Adrenal gland (tissue), 19 donors: ENCODE measurements at places on chromosomes 4 and X. TPM values are rescaled to one million over a fixed set of nuclear protein-coding genes. Genes with fewer than 3 reads are reported as not detected.

DNA sequence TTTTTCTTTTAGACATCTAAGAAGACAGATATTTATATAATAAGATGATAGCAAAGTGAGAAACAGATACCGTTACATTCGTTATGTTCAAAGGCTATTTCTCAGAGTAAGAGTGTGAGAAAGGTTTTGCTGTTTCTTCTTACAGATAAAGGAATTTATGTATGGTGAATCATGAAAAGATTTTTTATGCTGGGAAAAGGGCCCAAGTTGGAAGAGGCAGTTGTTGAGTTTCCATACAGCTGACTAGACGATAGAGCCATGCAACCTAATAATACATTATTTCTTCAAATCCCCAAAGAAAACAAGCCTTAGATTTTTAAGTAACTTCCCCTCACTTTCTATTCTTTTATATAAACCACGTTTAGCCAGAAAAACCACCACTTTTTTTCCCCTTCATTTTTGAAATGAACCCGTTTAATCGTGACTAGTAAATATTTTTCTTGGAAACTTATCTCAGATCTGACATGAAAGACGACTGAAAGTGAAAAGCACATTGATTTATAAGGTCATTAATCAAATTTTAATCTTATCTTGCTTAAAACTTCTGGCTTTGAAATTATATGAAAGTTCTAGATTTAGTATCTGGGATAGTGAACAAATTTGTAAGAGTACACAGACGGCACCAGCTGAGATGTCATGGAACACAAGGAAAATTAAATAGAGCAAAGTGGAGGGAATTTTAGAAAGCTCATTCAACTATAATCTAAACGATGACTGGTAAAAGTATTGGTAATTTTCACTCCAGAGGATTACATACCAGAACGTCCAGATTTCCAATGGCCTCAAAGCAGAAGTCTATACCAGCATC is 10.9 kb downstream of the ADH6 start:
- H3K27me3 ChIP-seq, result no peaks in the 10 kb centered on the region
- no peak for DNase-seq
- H3K4me1 ChIP-seq, result peaks cover 6% of the 10 kb centered on the region
- H3K4me3 ChIP-seq, result no peak overlapping the region

DNA sequence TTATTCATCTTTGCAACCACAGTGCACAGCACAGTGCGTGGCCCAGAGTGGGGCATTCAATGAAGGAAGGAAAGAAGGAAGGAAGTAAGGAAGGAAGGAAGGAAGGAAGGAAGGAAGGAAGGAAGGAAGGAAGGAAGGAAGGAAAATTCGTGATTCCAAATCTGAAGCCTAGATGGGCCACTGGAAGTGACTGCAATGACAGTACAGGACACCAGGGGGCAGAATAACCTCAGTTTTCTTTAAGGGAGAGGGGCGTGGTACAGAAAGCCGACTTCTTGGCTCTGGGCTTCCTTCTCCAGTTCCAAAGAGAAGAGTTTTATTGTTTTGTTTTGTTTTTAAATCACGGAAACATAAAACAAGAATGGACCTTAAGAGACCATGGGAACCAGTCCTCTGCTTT is 47.8 kb downstream of the APLN start:
- H3K36me3 ChIP-seq, result no peaks in the 10 kb centered on the region
- peaks cover 4% of the 10 kb centered on the region for H3K4me1 ChIP-seq
- H3K4me3 ChIP-seq, result no peak overlapping the region
- H3K27ac ChIP-seq, result no peak overlapping the region
- no peaks in the 10 kb centered on the region for H3K27me3 ChIP-seq

DNA sequence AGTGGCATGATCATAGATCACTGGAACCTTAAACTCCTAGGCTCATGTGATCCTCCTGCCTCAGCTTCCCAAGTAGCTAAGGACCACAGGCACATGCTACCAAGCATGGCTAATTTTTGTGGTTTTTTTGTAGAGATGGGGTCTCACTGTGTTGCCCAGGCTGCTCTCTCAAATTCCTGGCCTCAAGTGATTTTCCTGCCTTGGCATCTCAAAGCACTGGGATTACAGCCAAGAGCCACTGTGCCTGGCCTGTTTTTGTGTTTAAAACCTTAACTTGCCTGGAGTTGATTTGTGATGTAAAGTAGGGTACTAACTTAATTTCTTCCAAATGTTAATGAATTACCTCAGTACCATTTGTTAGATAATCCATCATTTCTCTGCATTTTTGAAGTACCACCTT is 22.3 kb downstream of the DLG3 start:
- H3K4me3 ChIP-seq, result no peak overlapping the region
- no peak overlapping the region for H3K27ac ChIP-seq
- no peaks in the 10 kb centered on the region for H3K4me1 ChIP-seq
- no peaks in the 10 kb centered on the region for H3K27me3 ChIP-seq
- no peak for DNase-seq

The UGT2B11 gene
- 0.14 TPM for total RNA-seq

The SYTL5 gene
- total RNA-seq, result 7.4 TPM

DNA sequence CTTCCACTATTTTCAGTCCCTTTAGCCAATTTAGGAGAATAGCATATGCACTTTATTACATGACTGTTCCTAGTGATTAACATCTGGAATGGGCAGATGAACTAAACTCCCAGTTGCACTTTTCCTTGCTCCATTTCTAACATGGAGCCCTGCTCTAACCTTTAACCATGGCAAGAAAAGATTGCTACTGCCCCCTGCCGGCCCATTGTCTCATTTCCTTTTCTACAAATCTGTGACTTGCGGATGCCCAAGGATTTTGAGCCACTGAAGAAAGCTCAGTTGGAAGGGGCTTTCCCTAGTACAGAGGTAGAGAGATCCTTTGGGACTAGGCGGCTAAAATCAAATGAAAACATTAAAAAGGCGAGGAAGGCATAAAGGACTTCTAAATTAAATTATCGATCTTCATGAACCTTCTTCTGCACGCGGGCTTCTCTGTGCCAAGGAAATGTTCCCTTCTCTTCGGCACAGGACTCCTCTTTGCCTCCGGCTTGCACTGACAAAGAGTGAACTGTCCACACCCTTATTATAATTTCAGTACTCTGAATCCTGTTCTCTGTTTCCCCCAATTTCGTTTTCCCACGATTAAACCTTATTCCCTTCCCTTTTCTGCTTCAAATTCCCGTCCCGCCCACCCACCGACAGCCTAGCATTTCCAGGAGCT is 577 bp upstream of the GLRA2 start:
- no peak overlapping the region for H3K4me3 ChIP-seq
- H3K4me1 ChIP-seq, result no peaks in the 10 kb centered on the region
- no peak overlapping the region for H3K27ac ChIP-seq
- DNase-seq, result peak; percentile 63
- peaks cover 13% of the 10 kb centered on the region for H3K27me3 ChIP-seq

The PDLIM3 gene
- 5.2 TPM for total RNA-seq

The SATL1 gene
- total RNA-seq, result 2.1 TPM

DNA sequence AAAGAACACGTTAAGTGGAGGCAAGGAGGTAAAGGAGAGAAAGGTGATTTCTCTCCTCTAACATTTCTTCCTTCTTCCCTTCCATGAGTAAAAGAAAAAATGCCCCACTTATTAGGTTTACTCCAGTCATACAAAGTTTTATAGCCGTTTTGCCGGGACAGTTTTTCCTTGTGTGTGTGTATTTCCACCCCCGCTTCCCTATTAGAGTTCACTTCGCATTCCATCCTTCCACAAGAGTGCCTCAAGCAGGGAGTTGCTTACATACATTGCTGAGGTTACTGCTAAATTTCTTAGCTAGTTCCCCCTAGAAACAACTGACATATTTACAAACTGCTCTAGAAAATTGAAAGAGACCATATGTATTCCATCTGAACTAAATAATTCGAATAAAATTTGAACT is 45.2 kb upstream of the BMP15 start:
- DNase-seq, result no peak
- no peak overlapping the region for H3K27ac ChIP-seq
- peaks cover 20% of the 10 kb centered on the region for H3K27me3 ChIP-seq
- H3K36me3 ChIP-seq, result no peaks in the 10 kb centered on the region
- no peaks in the 10 kb centered on the region for H3K4me1 ChIP-seq

The FBXW7 gene
- 31.6 TPM for total RNA-seq

DNA sequence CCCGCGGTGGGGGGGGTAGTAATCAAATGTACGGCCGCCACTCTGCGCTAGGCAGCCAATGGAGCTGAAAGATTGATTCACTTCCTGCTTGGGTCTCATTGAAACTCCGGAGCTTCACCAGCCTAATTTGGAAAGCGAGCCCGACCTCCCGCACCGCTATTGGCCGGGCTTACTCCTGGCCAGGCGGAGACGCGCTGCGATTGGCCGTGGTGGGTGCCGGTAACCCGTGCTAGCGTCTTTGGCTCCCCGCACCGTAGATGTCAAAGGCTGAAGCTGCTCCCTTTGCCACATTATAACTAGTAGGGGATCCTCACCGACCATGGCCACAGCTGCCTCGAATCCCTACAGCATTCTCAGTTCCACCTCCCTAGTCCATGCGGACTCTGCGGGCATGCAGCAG is at the start of gene POU3F4:
POU3F4 (plus strand) TSS at position 285 of the 400 bp plus-strand sequence; CDS start at position 320, 35 bp downstream.
- H3K36me3 ChIP-seq, result no peaks in the 10 kb centered on the region
- H3K4me3 ChIP-seq, result no peak within 1 kb of the TSS

DNA sequence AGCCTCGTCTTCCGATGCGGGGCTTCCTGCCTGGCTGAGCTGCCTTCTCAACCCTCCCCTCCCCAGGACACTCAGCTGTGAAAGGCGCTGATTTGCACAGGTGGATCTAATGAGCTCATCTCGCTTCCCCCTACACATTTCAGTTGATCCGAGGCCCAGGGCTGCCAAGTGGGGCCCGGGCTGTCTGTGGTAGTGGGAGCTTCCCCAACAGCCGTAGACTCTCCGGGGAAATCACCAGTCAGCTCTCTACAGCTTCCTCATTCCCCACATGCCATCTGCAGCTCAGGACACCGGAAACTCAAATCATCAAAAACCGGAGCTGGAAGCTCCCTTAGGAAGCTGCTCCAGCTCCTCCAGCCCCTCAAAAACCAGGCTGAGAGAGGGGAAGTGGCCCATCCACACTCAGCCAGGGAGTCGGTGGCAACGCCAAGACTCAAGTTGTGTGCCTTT is 56.2 kb downstream of the SMIM20 start:
- no peaks in the 10 kb centered on the region for H3K36me3 ChIP-seq
- no peaks in the 10 kb centered on the region for H3K27me3 ChIP-seq
- no peak overlapping the region for H3K4me3 ChIP-seq
- DNase-seq, result peak; percentile 35
- H3K4me1 ChIP-seq, result no peaks in the 10 kb centered on the region

DNA sequence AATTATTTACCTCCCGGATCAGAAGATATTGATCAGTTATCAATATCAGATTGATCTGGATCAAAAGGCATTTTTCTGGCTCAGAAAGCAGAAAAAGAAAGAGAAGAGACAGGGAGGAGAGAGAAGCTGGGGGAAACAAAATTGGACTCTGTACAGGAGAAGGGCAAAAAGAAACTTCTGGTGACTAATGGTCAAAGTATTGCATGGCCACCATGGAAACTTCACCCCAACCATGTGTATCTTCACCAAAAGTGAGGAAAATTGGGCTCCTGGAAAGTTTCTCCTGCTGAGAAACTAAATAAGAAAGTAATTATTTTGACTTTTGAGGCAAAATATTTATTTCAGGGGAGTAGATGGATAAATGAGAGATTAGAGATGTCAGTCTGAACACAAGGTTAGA is 33.9 kb downstream of the RNF150 start:
- no peaks in the 10 kb centered on the region for H3K36me3 ChIP-seq
- no peak overlapping the region for H3K27ac ChIP-seq
- H3K4me3 ChIP-seq, result no peak overlapping the region
- no peaks in the 10 kb centered on the region for H3K27me3 ChIP-seq

The GRID2 gene
- total RNA-seq, result 2.7 TPM

The KIAA1210 gene
- 3.7 TPM for total RNA-seq

The LRAT gene
- 0.11 TPM for total RNA-seq

The TMPRSS11F gene
- total RNA-seq, result not detected

- H3K27me3 ChIP-seq, result no peaks in the 10 kb centered on the region
- peaks cover 6% of the 10 kb centered on the region for H3K4me1 ChIP-seq
Observed at GRCh38 chr4:165443276-165443675, 64.5 kb downstream of the CPE start.

DNA sequence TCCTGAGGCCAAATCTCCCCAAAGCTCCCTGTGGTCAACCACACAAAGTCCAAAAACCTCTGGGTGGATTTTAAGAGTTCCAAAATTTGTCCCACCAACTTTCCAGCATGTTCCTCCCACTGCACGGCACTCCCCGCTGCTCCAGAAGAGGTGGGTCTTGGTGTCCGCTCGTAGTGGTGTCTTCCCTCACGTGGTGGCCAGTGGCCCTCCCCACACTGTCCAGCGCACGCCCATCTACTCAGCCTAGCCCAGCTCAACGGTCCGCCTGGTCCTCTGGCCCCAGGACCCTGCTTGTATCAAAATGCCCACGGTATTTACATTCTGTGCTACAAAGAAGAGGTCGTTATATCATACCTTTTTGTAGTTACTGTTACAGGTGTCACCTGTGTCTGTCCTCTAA is 83.5 kb downstream of the NSUN7 start:
- no peak overlapping the region for H3K4me3 ChIP-seq

The NLRP2B gene
- not detected for total RNA-seq

- no peak overlapping the region for H3K27ac ChIP-seq
- no peak overlapping the region for H3K4me3 ChIP-seq
- no peaks in the 10 kb centered on the region for H3K4me1 ChIP-seq
- no peaks in the 10 kb centered on the region for H3K27me3 ChIP-seq
Observed at GRCh38 chr4:117093571-117093970, 8.2 kb upstream of the TRAM1L1 start.

- H3K27me3 ChIP-seq, result no peaks in the 10 kb centered on the region
- DNase-seq, result no peak
- H3K4me1 ChIP-seq, result peaks cover 31% of the 10 kb centered on the region
- no peak overlapping the region for H3K4me3 ChIP-seq
- H3K36me3 ChIP-seq, result no peaks in the 10 kb centered on the region
- H3K27ac ChIP-seq, result no peak overlapping the region
Observed at GRCh38 chr4:123747016-123747415, 350.4 kb downstream of the SPRY1 start.

DNA sequence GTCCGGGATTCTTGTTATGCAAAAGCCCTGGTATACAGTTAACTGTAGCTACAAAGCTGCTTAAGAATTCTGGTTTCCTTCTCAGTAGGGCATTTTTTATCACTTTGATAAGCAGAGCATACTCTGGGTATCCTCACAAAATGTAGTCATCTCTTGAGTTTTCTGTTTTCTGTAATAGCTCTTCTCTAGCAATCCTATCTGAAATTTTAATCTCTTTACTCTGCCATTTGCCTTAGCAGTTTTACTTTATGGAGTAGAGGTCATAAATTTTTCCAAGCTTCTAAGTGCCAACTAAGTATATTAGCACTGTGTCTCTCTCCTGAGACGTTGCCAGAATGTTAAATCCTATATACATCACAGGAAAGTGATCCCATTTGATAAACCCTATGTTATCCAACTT is 28.0 kb upstream of the BANK1 start:
- no peak overlapping the region for H3K27ac ChIP-seq
- H3K27me3 ChIP-seq, result no peaks in the 10 kb centered on the region
- H3K4me3 ChIP-seq, result no peak overlapping the region

DNA sequence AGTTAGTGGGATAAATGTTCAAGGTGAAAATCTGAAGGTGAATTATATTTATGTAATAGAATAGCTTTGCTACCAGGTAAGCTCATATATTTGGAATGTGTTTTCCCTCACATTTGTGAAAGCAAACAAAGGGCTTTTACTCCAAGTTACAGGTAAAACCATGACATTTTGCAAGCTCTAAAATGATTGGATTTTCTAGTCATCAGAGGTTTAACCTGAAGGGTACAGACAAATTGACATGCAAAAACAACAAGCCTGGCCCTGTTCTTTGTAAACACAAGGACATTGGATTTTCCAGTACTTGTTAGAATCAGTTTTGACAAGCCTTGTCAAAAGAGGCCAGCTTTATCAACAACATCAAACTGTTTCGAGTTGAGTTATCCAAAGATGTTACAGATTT is 51.7 kb downstream of the ZFX start:
- H3K27ac ChIP-seq, result no peak overlapping the region
- no peaks in the 10 kb centered on the region for H3K36me3 ChIP-seq
- no peak for DNase-seq
- no peaks in the 10 kb centered on the region for H3K27me3 ChIP-seq
- peaks cover 16% of the 10 kb centered on the region for H3K4me1 ChIP-seq
